LoVo (cell line): ENCODE measurements at places on chromosomes 3 and 15.
A peak's percentile ranks its signal among the peaks of the same experiment; 100 is the strongest.

GRCh38 chr3:145971186-145971585, 189.8 kb downstream of the PLOD2 start:
- no peak for DNase-seq

DNA sequence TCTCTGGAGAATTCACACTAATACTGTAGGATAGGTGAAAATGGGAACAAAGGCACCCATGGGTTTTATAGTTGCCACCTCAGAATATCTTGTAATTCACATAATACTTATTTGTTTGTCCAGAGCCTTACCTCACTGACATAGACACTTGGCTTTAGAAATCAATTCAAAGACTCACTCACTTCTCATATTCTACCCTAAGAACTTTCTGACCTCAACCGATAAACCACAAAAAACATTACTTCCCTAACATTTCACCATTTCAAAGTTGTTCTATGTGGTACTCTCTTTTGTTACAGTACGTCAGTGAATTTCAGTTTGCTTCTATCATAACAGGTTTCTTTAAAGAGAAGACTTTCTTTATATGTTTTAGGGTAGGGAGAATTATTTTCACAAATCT, 359.3 kb downstream of the IGSF11 start:
- no peak for DNase-seq

GRCh38 chr15:68924866-68925560, 5.3 kb upstream of the SPESP1 start:
- peak; percentile 61 for DNase-seq

DNA sequence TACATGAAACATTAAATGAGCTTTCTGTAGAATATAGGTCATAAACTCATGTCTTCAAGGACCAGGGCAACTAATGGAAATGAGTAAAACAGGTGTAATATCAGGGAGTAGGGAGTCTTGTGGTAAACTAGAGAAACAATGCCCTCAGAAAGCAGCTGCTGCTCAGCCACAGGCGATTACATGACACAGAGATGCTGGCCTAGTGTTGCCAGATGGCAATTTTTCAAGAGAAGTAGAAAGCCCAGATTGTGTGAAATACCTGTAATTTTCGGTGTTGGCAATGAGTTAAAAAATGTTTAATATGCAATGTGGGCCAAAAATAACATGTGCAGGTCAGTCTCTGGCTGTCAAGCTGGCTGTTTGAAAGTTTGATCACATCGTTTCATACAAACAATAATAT, 23.4 kb downstream of the NCEH1 start:
- no peak for DNase-seq

DNA sequence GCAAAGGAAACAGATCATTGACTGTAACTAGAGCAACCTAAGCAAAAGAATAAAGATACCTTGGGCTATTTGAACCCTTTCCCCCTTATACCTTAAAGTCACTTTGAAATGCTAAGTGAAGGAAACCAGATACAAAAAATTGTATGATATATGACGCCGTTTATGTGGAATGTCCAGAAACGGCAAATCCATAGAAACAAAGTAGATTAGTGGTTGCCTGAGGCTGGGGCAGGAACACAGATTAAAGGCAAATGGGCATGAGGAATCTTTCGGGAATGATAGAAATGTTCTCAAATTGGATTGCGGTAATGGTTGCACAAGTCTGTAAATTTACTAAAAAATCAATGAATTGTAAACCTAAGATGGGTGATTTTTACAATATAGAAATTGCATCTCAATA, 160.1 kb upstream of the CCDC54 start:
- peak; percentile 11 for DNase-seq

DNA sequence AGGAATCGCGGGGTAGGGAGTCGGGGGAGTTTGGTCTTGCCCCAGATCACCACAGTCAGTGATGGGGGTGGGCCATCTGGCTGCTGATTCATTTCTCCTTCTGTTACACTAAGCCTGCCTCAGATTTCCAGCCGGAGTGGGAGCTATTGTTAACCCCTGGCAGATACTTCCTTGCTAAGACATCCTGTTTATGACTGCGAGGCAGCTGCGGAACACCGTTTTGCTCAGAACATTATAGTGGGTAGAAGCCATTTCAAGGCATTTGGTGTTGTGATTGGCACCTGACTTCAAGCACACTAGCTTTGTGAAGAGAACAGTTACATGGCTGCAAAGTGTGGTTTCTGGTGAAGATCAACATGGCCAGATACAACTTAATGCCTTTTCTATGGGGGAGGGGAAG, 73.8 kb downstream of the FLNB start:
- no peak for DNase-seq

- no peak for DNase-seq
Measured at GRCh38 chr15:98794748-98795147, 146.4 kb downstream of the IGF1R start.

DNA sequence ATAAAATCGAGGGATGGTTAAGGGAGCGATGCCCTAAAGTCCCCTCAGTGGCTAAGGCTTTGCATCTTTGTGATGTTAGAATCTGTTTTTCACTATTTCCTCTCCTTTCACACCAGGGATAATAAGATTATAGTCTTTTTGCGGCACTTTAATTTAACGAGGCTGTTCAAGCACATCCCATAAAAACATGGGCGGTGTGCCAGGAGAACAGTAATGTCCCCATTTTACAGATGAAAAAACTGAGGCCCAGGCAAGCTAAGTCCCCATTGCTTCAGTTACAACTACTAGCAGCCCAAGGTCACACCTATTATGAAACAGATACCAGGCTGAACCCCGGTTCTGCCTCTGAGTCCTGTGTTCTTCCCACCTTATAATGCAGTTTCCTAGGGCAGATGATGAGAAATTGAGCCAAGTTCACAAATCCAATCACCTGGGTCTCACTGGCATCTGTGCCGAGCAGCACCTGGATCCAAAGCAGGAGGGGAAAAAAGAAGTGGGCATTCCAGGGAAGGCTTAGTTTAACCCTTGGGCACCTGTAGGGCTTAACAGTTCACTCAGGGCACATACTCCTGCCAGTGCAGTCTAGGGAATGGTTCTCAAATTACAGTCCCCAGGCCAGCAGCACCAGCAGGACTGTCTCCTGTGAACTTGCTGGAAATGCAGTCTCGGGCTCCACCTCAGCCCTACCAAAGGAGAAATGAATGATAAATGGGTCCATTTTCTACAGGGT, 169.3 kb downstream of the RAB11A start:
- DNase-seq, result no peak

DNA sequence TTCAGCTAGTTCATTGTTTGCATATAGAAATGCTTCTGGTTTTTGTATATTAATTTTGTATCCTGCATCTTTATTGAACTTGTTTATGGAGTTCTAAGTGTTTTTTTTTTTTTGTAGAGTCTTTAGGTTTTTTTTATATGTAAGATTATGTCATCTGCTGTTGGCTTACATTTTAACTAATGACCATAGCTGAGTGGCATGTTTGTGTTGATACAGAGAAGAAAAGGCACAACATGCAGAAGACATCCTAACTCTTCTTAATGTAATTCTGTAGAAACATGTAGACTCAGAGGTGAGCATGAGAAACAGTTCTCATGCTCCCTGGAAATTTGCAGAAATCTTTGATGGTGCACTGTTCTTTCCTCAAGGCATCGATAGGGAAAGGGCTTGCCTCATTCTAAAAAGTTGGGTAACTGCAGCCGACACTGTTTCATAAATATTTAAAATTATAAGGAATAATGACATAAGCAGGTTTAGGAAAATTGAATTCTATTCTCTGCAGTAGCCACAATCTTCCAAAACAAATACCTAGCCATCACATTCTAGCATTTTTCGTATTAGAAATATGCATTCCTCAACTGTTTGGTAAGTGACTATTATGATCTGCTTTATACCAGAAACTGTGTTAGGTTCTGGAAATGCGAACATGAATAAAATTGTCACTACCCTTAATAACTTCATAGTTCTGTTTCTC, 499.6 kb upstream of the KCNMB2 start:
- no peak for DNase-seq

DNA sequence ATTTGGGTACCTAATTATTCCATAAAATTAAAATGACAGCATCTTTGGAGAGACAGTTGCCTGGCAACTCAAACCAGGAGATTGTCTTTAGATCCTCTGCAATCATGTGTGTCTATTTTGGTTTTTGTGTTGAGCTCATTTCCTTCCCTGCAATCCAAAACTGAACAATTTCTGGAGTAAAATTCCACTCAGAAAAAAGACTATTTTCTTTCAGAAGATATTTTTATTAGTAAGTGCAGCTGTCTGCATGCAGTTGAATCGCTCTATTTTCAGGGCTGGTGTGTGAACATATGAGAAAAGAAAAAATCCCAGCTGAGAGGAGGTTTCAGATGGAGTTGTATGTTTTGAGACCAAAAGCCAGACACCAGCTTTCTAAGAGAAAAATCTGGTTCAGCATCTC, 41.9 kb upstream of the DYNC1LI1 start:
- no peak for DNase-seq

DNA sequence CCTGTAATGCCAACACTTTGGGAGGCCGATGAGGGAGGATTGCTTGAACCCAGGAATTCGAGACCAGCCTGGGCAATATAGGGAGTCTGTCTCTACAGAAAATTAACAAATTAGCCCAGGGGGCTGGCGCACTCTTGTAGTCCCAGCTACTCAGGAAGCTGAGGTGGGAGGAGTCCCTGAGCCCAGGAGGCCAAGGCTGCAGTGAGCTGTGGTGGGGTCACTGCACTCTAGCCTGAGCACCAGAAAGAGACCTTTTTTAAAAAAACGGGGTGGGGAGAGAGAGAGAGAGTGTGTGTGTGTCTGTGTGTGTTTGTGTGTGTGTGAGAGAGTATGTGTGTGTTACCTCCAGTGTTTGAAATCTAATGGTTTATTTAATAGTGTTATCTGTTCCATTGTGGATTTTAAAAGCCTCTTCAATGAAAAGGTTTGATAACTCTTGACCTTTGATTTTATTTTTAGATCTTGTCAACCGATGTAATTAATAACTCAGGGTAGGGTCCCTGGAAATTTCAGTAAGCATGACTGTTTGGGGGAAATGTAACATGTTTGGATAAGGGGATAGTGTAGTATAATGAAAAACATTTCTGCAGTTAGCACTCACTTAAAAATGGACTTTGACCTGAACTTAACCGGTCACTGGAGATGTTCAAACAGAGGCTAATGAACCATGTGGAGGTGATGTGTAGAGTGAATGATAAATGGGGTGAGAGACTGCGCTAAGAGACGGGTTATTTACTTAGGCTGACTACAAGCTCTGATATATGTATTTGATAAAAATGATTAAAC, 29.7 kb downstream of the LRCH3 start:
- DNase-seq, result peak; percentile 40

GRCh38 chr3:138971766-138972320, 24.8 kb downstream of the FOXL2NB start:
- no peak for DNase-seq

GRCh38 chr15:89837134-89837829, 22.6 kb upstream of the ANPEP start:
- DNase-seq, result no peak
